SK-MEL-5 (cell line): ENCODE measurements at places on chromosomes 11 and 22.
A peak's percentile ranks its signal among the peaks of the same experiment; 100 is the strongest.

DNA sequence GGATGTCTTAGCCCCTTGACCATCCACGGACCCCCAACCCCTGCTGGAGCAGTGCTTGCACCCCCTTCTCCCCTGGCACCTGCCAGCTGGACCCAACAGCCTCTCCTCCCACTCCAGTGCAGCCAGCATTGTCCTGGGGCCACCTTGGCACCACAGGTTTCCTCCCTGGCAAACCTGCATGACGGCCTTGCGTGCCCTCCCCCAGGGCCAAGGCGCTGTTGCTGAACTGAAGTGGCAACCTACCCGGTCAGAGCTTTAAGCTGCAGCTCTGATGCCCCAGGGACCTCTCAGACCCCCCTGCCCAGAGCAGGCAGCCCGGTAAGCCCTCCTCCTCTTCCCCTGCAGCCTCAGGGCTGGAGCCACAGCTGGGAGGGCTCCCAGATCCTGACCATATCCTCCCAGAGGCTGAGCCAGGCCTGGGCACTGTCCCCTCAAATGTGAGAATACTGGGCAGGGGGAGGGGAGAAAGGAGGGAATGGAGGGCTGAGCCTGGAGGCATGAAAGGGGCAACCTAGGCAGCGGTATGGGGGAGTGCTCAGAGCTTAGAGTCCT is 1.8 kb upstream of the LRRC75B start:
- DNase-seq, result no peak

DNA sequence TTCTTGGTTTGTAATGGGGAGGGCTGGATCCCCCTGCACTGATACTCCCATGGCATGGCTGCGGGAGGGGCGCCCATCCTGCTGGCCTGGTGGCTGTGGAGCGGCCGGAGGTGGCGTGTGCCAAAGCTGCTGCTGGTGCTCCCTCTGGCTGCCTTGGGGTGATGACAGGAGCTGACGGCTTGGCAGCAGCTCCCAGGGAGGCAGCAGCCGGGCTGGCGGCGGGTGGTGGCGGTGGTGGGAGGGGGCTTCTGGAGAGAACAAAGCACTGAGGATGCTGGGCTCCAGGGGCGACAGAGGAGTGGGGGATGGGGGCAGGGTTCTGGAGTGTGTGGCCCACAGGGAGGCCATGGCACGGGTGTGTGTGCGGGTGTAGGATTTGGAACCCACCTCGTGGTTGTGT is 11.4 kb upstream of the MPPED1 start:
- no peak for DNase-seq

GRCh38 chr11:57324154-57324885 is 432 bp downstream of the TNKS1BP1 start:
- peak; percentile 19 for DNase-seq

DNA sequence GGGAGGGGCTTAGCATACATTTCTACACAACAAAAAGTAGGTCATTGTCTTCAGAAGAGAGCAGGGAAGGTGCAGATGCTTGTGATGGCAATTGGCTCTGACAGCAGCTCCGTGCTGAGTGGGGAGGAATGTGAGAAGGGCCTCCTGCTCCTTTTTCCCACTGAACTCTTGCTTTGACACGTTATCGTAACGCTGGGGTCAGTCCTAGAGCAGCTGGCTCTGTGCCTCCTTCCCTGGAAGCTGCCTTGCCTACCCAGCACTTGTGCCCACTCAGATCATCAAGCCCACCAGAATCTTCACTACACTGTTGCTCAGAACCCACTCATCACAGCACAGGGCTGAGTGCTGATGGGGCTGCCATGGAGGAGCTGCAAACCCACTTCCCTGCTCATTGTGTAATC is 14.9 kb upstream of the NAV2 start:
- no peak for DNase-seq

DNA sequence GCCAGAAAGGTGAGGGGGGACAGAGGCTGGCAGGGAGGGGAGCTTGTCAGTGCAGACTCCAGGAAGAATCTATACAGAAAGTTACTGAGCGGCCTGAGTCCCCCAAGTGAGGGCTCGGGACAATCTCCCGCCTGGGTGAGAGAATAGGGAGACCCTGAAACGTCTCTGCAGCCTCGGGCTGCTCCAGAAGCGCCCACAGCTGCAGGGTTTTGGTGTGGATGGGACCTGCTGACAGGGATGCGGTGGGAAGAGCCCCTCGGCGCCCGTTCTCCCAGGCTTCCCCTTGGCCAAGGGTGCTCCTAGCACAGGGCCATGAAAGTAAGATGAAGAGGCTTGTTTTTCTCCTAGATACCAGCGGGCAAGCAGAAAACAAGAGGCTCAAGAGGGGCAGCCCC is 743 bp upstream of the RCE1 start:
- no peak for DNase-seq

- DNase-seq, result no peak
These were observed 41.2 kb upstream of the ALX4 start for GRCh38 chr11:44351006-44351660.

DNA sequence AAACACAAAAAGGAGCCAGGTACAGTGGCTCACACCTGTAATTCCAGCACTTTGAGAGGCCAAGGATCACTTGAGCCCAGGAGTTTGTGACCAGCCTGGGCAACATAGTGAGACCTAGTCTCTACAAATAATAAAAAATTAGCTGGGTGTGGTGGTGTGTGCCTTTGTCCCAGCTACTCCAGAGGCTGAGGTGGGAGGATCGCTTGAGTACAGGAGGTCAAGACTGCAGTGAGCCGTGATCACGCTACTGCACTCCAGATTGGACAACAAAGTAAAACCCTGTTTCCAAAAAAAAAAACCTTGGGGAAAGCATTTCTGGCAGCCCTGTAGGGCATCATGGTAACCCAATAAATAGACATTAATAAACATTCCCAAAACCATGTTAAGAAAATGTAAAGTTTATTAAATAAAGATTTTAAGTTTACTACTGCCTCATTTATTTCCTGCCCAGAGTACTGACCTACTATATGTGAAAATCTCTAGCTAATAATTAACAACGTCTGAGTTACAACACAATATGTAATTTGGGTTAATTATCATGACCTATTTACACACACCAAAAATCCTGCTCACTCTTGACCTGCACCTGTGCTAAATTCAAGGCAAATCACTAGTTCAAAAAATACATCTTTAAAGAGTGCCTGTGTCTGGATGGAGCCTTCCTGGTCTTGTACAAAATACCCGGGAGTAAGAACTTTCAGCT is 8.4 kb downstream of the EEF1G start:
- no peak for DNase-seq

- peak; percentile 94 for DNase-seq
These were observed at the start of gene TFIP11 for GRCh38 chr22:26512149-26512793. Gene TFIP11, minus strand, starts transcription at chr22:26512473. Its CDS starts 2,201 bp downstream, at chr22:26510272.
